ENCODE measurements at places on chromosomes 5 and 9.

GRCh38 chr5:126514558-126515141 lies 80.4 kb downstream of the ALDH7A1 start:
- no peak for DNase-seq

DNA sequence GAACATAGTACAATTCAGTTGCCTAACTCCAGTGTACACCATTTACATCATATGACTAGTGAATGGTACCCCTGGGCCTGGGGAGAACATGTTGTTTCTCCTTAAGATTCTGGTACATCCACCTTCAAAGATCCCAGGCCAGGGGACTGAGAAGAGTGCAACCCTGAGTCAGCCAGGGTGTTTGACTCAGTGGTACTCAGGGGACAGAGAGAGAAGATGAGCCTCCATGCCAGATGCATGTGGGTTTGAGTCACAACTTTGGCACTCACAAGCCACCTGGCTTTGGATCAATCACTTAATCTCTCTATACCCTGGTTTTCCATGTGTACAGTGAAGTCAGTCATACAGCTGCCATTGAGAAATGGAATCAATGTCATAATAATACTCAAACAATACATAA lies 53.7 kb downstream of the MAP1B start:
- DNase-seq = no peak

GRCh38 chr9:79759460-79759859 lies 187.7 kb downstream of the TLE4 start:
- DNase-seq = no peak

- DNase-seq = no peak
These were observed 472.8 kb downstream of the PSAT1 start for GRCh38 chr9:78769690-78770089.

DNA sequence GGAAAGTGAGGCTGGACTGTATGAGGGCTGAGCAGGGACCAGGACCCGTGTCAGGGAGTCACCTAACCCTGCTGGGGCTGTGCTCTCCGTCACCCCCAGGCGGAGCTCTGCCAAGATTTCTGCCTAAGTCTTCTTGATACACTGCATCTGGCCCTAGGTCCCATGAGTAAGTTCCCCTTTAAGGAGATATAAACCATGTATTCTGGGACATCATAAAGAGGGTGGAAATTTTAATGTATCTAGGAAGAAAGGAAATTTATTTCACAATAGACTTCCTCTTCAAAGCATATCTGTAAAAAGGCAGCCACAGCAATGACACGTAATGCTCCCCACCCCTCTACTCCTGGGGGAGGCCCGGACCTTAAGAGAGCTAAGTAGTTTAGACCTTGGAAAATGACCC lies 183.4 kb downstream of the FBXL7 start:
- DNase-seq = no peak

DNA sequence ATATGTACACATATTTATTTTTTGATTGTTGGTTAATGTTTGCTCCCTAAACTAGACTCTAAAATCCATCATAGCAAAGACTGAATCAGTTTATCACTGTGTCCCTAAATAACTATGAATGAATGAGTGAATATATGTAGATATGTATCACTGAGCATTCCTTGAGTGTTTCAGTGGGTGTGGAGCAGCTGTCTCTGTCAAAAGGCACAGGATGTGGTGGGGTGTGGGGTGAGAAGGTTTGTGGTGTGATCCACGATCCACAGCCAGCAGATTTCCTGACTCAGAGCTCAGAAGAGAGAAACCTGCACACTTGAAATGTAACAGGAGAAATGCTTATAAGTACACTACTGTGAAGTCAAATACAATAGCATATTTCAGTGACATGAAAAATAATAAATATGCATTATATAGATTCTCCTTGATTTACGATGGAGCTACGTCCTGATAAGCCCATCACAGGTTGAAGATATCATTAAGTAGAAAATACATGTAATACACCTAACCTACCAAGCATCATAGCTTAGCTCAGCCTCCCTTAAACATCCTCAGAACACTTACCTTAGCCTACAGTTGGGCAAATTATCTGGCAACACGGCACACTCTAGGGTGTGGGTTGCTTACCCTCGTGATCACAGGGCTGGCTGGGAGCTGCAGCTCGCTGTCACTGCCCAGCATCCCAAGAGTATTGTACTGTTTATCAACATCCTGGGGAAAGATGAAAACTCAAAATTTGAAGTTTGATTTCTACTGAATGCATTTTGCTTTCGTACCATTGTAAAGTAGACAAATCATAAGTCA lies 287.0 kb downstream of the GAS1 start:
- DNase-seq = no peak

- DNase-seq = no peak
These were observed 29.6 kb upstream of the ASTN2 start for GRCh38 chr9:117444501-117444900.

- no peak for DNase-seq
These were observed 20.3 kb upstream of the TERT start for GRCh38 chr5:1315018-1315708.

- DNase-seq = no peak
These were observed 1.0 kb downstream of the SMIM3 start for GRCh38 chr5:150779397-150780186.

GRCh38 chr9:112094241-112094640 lies 80.9 kb downstream of the SUSD1 start:
- DNase-seq = no peak

DNA sequence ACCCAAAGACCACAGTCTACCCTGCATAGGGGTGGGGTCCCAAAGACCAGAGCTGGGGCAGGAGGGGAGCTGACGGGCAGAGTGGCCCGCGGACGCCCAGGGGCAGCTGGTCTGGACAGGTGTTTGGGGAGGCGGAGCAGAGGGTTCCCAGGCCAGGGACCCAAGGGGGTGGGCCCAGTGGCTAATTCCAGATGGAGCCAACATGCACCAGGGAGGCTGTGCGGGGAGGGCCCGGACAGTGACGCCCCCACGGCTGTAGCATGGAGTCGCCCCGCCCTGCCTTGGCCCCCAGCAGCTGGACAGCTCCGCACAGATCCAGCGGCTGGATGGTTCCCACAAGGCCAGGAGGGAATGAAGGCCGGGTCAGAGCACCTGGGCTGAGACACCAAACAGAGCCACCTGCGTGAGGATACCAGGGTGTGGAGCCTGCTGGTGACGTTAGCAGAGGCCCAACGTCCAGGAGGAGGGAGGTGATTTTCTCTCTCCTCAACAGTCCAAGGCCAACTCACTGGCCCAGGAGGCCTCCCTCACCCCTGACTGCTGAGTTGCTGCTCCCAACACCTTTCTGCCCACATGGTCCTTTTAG lies 55.3 kb upstream of the EGFL7 start:
- DNase-seq = no peak

DNA sequence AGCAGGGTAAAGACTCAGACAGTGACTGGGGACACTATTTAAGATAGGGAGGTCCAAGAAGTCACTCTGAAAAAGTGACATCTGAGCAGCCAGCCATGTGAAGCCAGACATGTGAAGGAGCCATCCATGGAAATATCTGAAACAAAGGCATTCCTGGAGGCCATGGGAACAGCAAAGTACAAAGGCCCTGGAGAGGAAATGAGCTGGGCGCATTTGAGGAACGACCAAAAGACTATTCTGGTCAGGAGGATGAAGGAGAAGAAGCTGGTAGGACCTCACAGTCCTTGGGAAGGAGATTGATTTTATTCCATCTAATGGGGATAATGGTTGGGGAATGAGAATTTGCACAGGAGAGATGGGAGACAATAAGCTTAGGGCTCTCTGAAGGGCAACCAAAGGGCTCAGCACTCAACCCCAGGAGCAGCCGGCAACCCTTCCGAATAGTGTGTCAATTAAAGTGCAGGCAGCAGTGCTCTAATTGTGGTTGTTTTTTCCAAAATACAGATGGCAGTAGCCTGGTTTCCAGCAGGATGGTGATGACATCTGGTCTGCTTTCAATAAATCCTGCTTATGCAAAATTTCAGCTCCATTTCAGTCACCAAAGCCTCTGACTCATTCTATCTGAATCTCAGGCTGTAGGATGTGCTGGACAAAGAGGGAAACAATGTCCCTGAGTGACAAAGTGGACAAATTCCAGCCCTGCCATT lies 26.7 kb downstream of the FOXI1 start:
- no peak for DNase-seq

- DNase-seq = no peak
These were observed 6.3 kb downstream of the FGF18 start for GRCh38 chr5:171425596-171426244.

- DNase-seq = no peak
These were observed 31.8 kb upstream of the POU4F3 start for GRCh38 chr5:146306838-146307237.

DNA sequence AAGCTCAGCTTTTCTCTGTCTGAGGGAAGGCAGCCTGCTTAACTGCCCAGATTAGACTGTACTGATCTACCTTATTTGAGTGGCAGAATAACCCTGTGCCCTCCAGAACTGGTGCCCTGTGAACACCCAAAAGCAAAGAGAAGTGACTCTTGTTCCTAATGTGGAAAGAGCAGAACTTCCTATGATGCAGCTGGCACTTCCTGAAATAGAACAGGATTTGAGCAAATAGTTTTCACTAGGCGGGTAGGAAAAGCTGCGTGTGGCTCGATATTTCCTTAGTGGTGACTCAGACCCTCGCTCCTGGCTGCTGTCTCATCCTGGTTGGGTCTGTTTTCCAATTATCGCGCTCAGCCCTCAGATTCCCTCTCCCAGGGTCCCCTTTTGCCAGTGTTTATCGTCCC lies 89.9 kb downstream of the SH3TC2 start:
- DNase-seq = no peak

DNA sequence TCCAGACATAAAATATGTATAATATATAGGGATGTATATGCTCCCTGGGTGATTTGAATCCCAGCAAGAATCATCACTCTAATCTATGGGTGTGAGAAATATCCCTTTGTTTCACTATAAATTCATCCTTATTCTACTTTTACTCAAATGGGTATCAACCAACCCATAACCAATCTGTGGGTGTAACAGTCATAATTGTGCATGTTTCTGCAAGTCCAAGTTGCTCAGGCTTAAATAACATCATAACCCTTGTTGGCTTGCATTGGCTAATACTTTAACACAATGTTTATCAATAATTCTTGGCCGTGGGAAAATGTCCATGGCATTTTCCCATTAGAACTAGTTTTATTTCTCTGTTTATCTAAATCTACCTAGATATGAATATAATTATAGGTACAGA lies 530.5 kb upstream of the TLE4 start:
- DNase-seq = no peak

DNA sequence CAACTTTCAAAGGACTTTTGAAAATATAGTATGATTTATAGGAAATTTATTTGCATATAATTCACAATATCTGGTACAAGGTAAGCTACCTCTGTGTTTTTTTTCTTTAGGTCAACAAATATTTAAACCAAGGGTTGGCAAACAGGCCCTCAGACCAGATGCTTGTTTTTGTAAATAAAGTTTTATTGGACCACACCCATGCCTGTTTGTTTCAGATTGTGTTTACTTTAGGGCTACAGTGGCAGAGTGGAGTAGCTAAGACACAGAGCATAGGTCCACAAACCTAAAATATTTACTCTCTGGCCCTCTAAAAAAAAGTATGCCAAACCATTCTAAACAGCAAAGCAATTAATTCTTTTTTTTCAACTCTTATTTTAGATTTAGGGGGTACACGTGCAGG lies 119.7 kb upstream of the CCDC152 start:
- no peak for DNase-seq

GRCh38 chr5:54547711-54548250 lies 30.2 kb downstream of the SNX18 start:
- DNase-seq = no peak

Measured in activated CD4-positive, CD25-positive, alpha-beta regulatory T cell treated with anti-CD3 and anti-CD28 coated beads, Interleukin-2, amount 50 U/mL, for 16 hours (primary cell).